K562 (cell line): ENCODE measurements at places on chromosomes 4 and X. TPM values are rescaled to one million over a fixed set of nuclear protein-coding genes. Genes with fewer than 3 reads are reported as not detected.

DNA sequence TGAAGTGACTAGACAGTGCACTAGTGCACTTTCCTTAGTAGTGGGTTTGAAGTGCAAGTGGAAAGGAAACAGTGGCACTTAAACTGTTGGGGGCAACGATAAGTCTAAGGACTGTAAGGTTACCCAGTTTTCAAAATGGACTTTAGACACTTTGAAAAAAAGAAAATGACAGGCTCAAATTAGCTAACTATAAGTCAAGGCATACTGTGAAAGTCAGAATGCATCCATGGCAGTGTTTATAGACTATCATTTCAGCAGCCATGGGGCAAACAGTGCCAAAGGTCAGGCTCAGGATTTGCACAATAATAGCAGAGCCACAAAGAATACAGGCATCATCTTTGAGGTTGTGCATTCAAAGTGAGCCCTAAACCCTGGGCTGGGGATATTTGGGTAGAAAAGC, 104.4 kb downstream of the CXCL13 start:
- no peak for DNase-seq

DNA sequence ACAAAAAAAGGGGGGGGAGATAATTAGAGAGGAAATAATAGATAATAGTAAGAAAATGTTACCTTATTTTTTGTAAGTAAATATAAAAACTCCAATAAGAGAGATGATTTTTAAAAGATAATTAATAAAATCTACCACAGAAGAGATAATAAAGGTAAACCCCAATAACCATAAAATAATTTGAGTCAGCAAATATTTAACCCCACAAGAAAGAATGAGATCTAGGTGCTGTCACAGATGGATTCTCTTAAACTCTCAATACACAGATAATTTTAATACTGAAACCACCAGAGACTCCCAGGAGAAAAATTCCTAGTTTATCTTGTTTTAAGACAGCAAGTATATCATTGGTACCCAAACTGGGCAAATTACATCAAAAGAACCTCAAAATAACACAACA, 341.4 kb downstream of the ANK2 start:
- no peak for DNase-seq

- DNase-seq, result no peak
Measured at GRCh38 chr4:38706301-38706700, 42.3 kb downstream of the KLF3 start.

GRCh38 chr4:140061194-140061593, 92.8 kb downstream of the MAML3 start:
- DNase-seq, result no peak

DNA sequence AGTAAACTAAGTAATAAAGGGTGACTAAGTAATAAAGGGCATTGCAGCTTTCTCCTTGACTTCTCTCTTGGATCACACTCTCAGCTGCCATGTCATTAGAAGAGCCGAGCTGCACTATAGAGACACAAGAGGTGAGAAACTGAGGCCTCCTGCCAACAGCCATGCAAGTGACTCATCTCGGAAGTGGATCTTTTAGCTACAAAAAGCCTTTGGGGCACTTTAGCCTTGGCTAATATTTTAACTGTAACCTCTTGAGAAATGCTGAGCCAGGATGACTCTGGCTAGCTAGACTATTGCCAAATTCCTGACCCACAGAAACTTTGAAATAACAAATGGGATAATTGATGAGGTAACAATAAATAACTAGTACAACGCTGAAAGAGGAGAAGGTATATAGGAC, 1.5 kb upstream of the NEIL3 start:
- DNase-seq, result no peak

DNA sequence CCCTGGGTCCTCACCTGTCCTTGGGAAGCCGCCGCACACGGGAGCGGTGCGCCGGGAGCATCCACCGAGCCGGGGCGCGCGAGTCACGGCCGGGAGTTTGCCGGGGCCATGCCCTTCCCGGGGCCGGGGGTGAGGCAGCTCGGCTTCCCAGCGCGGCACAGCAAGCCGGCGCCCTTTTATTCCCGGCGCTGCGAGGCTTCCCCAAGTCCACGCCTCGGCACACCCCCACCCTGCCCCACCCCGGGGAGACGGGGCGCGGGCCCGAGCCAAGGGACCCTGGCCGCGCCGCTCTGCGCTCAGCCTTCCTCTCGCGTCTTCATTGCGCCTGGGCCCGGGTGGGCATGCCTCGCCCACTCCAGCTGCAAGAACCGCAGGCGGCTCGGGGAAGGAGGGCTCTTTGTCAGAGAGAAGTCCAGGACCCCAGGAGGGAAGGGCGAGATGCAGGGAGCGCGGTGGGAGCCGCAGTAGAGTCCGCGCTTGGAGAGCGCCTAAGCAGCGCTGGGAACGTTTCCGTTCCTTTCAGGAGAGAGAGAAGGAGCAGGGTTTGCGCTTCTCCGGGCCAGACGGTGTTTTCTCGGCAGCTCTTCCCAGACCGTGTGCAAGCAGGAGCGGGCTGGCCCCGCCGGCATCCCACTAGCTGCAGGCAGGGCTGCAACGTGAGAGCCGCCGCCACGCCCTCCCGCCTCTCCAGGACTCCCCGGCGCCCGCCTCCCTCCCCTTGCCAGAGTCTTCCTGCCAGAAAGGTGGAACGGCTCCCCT, at the start of gene MXRA5:
Gene MXRA5 (minus strand): TSS at position 152 of the 759 bp plus-strand sequence. CDS start 2,819 bp downstream, outside the sequence.
- DNase-seq, result no peak

DNA sequence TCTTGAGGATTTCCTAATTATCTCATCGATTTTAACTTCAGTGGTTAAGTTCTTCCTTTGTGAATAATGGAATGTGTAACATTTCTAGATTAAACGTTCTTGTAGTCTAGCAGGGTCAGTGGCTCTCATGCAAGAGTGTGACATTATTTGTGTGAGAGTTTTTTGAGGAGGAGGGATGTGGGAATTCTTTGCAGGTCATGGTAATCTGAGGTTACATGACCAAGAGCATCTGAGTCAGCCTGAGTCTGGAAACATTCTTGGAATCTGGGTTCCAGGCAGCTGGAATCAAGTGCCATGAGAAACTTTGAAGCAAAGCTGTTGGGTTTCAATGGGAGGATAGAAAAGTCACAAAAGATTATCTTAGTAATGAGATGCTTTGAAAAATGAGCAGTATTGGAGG, 49.5 kb downstream of the GK start:
- no peak for DNase-seq

The CLDN34 gene
- not detected in 2 replicates for total RNA-seq

The RRH gene
- total RNA-seq, result not detected in 2 replicates

The DCAF12L2 gene
- total RNA-seq, result not detected in 2 replicates

The MTMR8 gene
- total RNA-seq, result 3.6 and 4.3 TPM in 2 replicates

The GAGE12H gene
- total RNA-seq, result not detected in 2 replicates

The FGFBP2 gene
- not detected in 2 replicates for total RNA-seq
